ENCODE measurements at places on chromosomes 16 and 17.

DNA sequence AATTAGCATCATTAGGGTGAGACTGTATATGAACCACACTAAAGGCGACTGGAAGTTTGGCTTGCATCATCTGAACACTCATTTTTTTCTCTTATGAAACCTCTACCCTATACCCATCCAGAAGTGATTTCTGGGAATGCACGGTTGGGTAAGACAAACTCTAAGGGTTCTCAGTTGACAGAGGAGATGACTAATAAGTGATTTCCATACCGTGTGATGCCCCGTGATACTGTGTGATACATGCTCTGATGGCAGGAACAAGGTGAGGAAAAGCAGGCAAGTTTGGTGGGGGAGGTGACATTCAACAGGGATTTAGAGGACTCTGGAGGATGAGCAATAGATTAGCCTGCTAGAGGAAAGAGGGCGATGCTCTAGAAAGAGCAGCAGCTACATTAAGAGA, 156.4 kb upstream of the CCL2 start:
- DNase-seq: no peak

DNA sequence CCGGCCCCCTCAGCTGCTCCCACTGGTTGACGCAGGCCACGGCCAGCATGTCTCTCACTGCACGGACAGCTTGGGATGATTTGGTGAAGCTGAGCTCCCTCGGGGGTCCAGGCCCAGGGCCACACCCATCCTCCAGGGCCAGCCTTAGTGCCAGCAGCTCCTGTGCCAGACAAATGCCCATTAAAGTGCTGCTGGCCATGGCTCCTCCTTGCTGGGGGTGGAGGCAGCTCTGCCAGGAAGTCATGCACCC, 2.5 kb downstream of the TRIM47 start:
- DNase-seq: no peak

DNA sequence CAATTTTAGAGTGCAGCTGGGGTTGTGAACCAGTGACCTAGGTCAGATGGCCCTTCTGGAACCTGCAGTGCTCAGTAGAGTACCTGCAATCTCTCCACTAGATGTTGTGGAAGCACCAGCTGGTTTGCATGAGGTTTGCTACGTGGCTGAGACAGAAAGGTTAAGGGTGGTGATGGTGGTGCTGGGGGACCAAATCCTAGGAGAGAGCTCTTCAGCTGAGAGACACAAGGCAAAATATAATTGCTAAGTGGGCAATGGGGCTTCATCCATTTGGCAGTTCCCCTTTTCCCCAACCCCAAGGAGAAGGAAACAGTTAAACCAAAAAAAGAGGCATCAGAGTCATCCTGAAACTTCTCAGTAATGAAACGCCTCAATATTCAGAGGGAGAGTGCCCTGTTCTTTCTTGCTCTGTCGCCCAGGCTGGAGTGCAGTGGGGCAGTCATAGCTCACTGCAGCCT, 13.9 kb downstream of the ITPRIPL2 start:
- no peak for DNase-seq

DNA sequence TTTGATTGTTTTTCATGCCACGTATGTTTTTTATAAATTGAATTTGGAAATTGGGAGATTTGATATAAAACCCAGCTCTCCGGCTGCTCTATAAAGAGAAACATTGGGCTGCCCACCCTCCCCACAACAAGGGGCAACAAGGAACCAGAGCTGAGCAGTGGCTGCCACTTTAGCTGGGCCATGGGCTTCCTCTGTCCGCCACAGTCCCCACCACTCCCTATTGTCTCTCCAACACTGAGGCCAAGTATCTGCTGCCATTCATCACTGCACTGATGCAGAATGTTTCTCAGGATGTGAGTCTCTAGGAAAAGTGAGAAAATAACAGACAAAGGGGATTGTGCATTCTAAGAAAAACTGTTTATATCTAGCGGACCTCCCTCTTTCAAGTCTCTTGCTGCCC, 106.8 kb downstream of the LITAF start:
- no peak for DNase-seq

GRCh38 chr16:71927383-71927782, 32.1 kb downstream of the IST1 start:
- DNase-seq: no peak

DNA sequence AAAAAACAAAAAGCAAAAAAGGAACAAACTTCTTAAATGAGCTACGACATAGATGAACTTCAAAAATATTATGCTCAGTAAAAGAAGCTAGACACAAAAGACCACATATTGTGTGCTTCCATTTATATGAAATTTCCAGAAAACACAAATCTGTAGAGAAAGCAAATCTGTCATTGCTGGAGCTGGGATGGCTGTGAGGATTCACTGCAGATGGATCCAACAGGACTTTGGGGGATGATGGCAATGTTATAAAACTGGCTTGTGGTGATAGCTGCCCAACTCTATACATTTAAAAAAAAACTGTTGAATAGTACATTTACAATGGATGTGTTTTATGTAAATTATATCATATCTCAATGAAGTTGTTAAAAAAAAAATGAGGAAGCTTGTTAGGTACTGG, 52.6 kb upstream of the MAP3K14 start:
- DNase-seq: no peak

DNA sequence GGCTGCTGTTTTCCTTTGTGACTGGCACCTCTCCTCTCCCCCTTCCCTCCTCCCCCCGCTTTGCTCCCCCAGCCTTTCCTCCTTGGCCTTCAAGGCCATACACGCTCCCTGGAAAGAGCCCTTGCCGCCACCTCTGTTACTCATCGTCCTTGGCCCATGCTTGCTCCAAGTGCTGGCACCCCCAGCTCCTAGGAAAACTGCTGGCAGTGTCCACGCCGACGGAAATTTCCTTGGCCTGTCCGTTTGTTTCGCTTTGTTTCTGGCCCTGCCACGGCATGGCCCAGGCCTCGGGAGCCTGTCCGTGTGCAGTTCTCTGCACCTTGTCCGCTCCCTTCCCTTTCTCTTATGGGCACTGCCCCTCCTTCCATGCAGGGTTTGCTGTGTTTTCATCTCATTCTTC, 18.0 kb downstream of the CA5A start:
- DNase-seq: no peak

- DNase-seq: no peak
These were observed 22.7 kb downstream of the MPP3 start for GRCh38 chr17:43810226-43810715.

- DNase-seq: no peak
These were observed 5.8 kb upstream of the ZDHHC7 start for GRCh38 chr16:85017151-85017550.

GRCh38 chr16:30485818-30486436, 13.4 kb downstream of the ITGAL start:
- no peak for DNase-seq

DNA sequence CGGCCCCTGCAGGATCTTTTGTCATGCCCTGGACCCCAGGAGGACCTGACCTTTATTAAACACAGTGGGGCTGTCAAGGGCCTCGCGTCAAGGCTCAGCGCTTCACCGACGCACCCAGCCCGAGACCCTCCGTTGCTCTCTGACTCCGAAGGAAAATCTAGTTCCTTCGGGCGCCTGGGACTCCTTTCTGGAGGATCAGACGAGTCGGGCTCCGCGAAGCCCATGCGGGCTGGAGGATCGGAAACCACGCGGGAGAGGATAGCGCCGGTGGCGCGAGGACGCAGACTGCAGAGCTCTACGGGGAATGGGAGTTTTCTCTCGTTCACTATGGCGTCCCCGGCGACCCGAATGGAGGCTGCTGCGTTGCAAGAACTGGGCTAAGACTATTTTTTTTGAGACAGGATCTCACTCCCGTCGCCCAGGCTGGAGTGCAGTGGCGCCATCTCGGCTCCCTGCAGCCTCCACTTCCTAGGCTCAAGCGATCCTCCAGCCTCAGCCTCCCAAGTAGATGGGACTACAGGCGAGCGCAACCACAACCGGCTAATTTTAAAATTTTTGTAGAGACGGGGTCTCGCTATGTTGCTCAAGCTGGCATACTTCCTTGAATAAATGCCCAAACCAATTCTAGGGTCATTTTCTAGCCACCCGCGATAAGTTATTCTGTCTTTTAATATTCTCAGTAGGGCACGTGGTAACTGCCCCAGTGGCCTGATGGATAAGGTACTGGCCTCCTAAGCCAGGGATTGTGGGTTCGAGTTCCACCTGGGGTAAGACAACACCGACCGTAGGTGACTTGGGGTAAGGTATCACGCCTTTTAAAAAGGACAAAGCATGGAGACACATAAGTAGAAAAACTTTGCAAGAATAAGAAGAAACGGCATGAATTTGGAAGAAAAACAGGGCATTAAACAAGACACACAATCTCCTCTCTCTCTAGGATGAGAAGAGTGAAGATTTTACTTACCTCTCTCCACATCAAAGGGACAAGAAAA, 5.5 kb downstream of the OR1F1 start:
- no peak for DNase-seq

- no peak for DNase-seq
These were observed 45.8 kb upstream of the ETV4 start for GRCh38 chr17:43591779-43592562.

DNA sequence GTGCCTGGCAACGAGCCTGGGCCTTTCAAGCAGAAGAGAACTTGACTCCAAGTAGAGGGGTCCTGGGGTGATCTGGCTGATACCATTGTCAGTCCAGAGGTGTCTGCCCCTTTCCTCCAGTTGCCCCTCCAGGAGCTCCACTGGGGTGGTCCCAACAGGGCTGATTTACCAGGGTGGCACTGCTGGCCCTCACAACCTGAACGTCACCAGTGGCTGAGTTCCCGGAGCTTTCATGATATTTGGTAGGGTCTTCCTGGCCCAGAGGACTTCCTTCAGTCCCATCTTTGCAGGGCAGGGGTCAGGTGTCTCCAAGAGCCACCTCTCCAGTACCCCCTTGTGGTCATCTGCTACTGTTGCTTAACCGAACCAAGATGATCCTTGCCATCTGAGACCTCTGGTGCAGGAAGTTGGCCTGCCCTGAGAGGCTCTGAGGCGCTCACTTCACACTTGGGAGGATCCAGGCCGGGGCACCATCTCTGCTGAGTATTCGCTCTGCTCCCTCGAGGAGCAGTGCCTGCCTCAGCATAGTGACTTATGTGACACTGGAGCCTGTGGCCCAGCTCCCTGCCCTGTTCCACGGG, 3.5 kb downstream of the LIMD2 start:
- peak; percentile 88 for DNase-seq

GRCh38 chr17:17934806-17935205, 37.4 kb downstream of the TOM1L2 start:
- no peak for DNase-seq

DNA sequence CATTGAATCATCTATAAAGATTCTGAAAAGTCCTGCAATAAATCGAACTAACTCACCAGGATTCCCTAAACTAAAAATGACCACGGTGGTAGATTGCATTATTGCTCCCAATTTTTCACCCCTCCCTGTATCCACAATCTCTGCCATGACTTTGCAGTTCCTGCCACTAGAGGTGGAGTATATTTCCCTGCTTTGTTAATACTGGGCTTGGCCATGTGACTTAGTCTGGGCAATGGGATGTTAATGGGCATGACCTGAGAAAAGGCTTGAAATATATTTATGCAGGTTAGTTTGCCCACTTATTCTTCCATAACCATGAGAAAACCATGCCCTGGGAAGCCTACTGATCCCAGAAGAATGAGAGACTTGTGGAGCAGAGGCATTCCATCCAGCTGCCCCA, 59.1 kb downstream of the NOG start:
- DNase-seq: no peak

DNA sequence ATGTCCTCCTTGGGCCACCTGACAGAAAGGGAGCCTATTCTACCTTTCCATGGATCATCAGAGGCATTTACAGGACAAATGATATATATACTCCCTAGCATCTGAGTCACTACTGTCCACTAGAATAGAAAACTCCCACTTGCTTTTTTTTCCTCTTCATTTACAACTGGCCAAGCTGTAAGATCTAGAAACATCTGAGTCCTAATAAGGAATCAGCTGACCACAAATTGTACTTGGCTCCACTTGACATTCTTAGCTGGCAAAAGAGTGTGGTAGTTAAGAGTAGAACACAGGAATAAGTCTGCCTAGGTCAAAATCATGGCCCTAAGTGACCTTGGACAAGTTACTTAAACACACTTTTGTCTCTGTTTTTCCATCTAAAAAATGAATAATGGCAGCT, 5.2 kb downstream of the RUSF1 start:
- no peak for DNase-seq

DNA sequence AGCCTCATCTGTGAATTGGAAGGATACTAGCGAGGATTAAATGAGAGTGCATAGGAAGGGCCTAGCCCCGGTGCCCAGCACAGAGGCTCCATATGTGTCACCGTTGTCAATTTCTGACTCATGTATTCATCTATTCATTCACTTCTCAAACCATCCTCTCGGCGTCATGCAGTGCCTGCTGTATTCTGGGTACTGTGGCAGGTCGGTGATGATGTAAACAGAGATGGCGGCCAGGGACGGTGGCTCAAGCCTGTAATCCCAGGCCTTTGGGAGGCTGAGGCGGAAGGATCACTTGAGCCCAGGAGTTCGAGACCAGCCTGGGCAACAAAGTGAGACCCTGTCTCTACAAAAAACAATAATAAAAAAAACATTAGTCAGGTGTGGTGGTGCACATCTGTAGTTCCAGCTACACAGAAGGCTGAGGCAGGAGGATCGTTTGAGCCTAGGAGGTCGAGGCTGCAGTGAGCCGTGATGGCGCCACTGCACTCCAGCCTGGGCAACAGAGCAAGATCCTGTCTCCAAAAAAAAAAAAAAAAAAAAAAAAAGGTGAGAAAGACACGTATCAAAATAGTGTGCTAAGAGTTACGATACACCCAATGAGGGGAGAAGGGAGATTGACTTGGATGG, 4.3 kb upstream of the PPP1R1B start:
- no peak for DNase-seq

- no peak for DNase-seq
These were observed 457 bp downstream of the CHTF8 start for GRCh38 chr16:69131839-69132423.

DNA sequence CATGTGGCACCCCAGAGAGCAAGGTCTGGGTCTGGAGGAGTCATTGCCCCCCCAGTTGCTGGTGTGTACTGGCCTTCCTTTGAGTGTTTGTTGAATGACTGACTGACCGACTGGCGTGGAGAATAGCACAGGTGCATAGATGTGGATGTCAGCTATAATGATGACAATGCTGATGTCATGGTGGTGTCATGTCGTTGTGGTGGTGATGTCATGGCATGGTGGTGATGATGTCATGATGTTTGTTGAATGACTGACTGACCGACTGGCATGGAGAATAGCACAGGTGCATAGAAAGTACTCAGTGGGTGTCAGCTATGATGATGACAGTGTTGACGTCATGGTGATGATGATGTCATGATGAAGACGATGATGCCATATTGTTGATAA, 22.1 kb downstream of the TMEM114 start:
- no peak for DNase-seq

GRCh38 chr17:21357281-21357680, 18.9 kb upstream of the KCNJ12 start:
- no peak for DNase-seq

GRCh38 chr17:58640202-58640601, 51.6 kb downstream of the TEX14 start:
- no peak for DNase-seq

DNA sequence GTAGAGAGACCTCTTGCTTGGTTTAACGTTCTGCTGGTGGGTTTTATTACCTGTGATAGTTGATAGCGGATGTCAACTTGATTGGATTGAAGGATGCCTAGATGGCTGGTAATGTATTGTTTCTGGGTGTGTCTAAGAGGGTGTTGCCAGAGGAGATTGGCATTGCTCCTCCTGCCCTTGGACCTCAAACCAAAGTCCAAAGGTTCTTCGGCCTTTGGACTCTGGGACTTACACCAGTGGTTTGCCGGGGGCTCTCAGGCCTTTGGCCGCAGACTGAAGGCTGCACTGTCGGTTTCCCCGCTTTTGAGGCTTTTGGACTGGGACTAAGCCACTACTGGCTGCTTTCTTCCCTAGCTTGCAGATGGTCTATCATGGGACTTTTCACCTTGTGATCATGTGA, 17.5 kb upstream of the TNRC6C start:
- no peak for DNase-seq

GRCh38 chr16:78184238-78185183, 85.1 kb downstream of the WWOX start:
- DNase-seq: no peak

Data from spleen (tissue), 13 donors.